Endodermal cell (in vitro differentiated cells): ENCODE measurements at places on chromosomes 1 and 21.

DNA sequence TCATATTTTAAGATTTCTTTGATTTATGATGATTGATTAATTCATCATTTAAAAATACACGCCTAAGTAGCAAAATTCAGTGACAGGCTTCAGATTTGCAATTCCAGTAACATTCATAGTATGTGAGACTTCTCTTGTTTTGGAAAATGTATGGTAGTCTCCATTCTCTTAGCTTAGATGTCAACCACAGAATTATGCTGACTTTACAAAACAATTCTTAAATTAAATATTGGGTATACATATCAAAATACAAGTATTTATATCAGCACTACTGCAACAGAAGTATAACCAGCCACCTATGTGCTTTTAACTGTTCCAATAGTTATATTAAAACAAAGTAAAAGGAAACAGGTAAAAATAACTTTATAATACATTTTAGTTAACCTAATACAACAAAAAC, 1328.6 kb upstream of the ADGRL2 start:
- DNase-seq = no peak

GRCh38 chr1:109160071-109160840, 46.3 kb downstream of the ELAPOR1 start:
- DNase-seq = no peak

DNA sequence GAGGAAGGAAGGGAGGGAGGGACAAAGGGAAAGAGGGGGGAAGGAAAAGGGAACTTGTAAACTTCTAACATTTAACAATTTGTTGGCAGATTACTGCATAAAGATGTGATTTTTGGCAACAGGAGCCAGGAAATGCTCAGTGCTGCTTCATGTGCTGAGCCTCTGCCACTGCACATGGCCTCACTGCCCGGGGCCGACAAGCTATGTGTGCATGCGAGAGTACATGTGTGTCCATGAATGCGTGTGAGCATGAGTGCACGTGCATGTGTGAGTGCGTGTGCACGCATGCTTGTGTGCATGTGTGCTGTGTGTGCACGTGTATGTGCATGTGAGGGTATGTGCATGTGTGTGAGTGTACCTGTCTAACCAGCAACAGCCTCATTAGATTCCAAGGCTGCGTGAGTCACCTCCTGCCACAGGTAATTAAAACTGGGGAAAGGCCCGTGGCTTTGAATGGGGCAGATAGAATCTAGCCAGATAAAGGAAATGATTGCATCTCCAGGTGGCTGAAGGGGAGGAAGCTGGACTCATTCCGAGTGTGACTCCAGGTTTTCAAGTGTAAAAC, 41.4 kb upstream of the TSPEAR start:
- DNase-seq = no peak

GRCh38 chr1:226670073-226670472, 69.0 kb downstream of the ITPKB start:
- DNase-seq = no peak

- no peak for DNase-seq
These were observed 129.8 kb downstream of the CNIH3 start for GRCh38 chr1:224745924-224746323.
